ENCODE measurements at places on chromosomes 2 and 18.

DNA sequence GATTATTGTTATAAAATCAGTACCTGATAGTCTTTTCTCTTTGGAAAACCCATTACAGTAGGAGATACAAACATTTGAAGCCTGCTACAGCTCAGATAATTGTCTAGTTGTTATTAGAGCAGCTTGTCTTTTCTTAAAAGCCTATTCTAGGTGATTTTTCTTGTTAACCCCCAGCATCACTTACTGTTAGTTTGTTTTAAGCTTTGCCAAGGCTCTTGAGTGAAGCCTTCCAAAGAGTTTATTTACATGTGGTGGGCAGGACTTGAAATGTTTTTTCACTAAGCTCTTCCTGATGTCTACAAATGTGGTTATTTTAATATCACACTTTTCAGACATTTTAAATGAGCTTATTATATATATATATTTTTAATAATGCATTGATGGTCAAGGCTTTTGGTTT lies 791.3 kb downstream of the PLCL1 start:
- no peak for DNase-seq

- no peak for DNase-seq
Observed at GRCh38 chr2:100535855-100536254, 26.9 kb upstream of the PDCL3 start.

GRCh38 chr18:79634593-79635426 lies 44.8 kb upstream of the CTDP1 start:
- peak; percentile 38 for DNase-seq

DNA sequence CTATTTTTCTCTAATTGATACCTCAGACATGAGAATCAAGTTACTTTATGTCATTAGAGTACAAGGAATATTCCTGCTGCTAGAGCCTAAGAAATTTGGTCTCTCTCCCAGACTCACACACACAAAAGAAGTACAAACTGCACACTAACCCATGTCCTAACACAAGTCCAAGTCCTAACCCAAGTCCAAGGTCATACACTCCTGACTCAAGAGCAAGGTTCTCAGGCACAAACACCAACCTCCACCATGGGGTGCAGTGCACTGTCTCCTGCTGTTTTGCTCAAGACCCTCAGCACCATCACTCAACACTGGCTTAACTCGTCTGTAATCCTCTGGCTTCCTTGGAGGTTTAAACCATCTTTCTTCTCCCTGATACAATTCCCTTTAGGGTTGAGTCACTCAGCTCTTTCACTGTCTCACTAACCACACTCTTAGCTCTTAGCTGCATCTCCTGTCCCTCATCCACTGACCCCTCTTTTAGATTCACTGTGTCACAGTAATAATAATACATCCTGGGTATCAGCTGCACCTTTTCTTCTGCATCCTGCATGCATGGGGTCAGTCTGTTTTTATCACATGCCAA lies 129.8 kb downstream of the BCL2L11 start:
- no peak for DNase-seq

- no peak for DNase-seq
Observed at GRCh38 chr18:78730546-78730945, 249.1 kb upstream of the SALL3 start.

DNA sequence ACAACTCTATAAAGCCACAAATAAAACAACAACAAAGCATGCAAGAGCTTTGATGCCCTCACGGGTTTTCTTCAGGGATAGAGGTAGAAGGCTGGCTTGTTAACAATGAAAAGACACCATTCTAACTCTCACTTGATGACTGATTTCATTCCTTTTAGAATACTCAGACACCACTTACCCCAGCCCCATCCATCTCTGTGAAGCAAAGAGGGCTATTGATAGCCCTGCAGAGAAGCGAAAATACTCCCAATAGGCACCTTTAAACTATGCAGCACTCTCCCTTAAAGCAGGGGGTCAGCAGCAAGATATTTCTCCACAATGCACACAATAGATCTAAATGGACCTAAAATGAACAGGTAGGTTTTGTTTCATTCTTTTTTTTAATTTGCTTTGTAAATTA lies 35.1 kb downstream of the ZNF385B start:
- no peak for DNase-seq

DNA sequence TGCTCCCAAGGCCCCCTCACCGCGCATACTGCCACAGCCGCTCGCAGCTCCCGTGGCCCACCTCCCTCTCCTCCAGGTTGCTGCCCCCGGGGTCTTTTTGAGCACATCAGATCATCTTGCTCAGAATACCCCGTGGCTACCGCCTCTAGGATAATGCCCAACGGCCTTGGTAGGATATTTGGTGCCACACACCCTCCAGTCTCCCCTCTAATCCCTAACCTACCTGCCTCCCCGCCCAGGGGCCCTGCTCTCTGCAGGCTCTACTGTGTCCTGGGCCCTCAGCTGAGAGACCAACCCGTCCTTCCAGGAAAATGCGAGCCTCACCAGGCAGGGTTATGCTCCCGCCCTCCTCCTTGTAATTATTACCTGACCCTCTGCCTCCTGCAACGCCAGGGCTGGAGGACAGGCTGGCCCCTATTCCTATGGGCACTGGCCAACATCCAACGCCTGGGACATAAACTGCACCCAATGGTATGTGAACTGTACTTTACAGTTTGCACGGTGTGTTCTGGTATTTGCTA lies 1.5 kb upstream of the MTCL1 start:
- DNase-seq = no peak

DNA sequence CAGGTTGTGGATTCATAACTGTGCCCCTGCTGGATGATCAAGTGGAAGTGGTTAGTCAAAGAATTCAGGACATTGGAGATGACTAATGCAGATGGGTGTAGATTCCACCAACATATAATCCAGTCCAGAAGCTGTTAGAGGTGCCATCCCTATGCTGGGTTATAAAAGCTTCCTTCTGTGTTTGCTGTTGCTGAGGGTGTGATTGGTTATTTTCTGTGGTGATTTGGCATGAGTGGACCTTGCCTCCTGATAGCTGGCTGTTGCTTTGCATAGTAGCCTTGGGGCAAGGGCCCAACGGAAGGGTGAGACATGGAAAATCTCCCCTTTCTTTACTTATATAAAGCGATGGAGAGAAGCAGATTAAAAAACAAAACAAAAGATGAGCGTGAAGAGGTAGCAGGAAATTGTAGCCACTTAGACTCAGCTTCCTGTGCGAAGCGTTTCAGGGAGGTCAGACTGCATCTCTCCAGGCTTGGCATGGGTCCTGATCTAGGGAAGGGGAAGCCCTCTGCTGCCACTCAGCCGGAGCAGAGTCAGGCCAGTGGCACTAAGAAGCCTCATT lies 190.4 kb downstream of the FMNL2 start:
- no peak for DNase-seq

- no peak for DNase-seq
Observed at GRCh38 chr2:158266111-158266510, 164.4 kb downstream of the UPP2 start.

- DNase-seq = no peak
Observed at GRCh38 chr18:27540111-27540510, 355.0 kb upstream of the CHST9 start.

- DNase-seq = no peak
Observed at GRCh38 chr2:55114082-55114481, 63.8 kb upstream of the RTN4 start.

- no peak for DNase-seq
Observed at GRCh38 chr2:96754317-96754716, 6.4 kb upstream of the CNNM4 start.

- no peak for DNase-seq
Observed at GRCh38 chr2:28648147-28648546, 103.5 kb upstream of the PPP1CB start.

DNA sequence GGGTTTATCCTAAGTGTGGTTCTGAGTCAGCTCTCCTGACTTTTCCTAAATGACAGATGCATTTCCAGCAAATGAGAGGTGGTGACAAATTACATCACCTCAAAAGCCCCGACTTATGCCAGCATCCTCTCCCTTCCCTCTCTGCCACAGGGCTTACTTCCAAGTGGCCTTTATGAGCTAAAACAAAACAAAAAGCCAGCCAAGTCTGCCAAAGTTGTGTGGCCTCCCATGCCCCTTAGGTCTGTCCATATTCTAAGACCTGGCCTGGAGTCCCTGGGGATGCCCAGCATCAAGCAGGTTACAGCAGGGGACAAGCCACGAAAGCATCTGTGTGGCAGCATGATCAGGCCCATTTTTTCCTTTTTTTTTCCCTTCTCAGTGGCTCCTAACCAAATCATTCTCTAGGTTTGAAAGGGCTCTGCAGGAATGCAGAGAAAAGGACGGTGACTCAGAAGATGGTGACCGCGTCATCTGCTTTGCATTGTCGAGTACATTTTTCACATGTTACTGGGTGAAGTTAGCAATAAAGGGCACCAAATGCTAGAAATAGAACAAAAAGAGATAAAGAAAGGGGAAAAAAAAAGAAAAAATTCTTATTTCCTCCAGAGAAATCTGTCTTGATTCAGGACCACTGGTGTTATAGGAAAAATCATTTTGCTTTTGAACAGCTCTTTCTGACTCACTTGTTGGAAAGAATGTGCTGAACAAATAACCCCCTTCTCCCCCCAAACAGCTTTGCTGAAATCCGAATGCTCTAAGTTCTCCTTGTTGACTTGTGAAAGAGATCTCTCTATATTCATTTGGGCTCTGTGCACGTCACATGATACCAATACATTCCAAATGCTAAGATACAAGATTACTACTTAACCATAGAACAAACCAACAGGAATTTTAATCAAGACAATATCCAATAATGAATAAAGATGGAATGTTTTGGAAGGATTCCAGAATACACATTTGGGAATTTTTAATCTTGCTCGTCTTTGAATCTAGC lies 178.7 kb downstream of the EN1 start:
- no peak for DNase-seq

GRCh38 chr2:172083628-172084394 lies 1.5 kb upstream of the DLX1 start:
- no peak for DNase-seq

DNA sequence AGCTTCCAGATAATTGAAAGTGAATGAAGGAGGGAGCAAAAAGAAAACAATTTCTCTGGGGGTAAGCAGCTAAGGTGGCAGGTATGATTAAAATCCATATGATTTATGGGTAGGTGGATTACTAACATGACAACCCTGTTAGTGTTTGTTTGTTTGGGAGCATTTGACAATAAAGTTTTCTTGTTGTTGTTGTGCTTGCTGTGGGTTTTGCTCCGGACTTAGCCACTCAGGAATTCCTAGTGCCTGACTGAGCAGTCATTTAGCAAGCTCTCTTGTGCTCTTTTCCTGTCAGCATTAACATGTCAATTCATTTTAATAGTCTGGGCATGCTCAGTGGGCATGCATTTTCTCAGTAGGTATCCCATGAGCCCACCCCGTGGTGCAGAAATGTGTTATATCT lies 674.8 kb upstream of the ZEB2 start:
- DNase-seq = no peak

DNA sequence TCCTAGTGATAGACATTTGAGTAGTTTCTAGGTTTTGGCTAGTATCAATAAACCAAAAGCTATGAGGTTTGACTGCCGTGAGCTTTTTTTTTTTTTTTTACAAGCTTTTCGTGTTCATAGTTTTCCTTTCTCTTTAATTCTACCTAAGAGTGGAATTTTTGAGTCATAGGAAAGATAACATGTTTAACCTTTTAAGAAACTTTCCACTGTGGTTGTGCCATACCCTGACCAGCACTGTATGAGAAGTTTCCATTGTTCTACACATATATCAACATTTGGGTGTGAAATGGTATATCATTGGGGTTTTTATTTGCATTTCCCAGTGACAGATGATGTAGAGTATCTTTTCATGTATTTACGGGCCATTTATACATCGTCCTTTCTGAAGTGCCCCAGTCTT lies 31.7 kb downstream of the UBE2F start:
- no peak for DNase-seq

DNA sequence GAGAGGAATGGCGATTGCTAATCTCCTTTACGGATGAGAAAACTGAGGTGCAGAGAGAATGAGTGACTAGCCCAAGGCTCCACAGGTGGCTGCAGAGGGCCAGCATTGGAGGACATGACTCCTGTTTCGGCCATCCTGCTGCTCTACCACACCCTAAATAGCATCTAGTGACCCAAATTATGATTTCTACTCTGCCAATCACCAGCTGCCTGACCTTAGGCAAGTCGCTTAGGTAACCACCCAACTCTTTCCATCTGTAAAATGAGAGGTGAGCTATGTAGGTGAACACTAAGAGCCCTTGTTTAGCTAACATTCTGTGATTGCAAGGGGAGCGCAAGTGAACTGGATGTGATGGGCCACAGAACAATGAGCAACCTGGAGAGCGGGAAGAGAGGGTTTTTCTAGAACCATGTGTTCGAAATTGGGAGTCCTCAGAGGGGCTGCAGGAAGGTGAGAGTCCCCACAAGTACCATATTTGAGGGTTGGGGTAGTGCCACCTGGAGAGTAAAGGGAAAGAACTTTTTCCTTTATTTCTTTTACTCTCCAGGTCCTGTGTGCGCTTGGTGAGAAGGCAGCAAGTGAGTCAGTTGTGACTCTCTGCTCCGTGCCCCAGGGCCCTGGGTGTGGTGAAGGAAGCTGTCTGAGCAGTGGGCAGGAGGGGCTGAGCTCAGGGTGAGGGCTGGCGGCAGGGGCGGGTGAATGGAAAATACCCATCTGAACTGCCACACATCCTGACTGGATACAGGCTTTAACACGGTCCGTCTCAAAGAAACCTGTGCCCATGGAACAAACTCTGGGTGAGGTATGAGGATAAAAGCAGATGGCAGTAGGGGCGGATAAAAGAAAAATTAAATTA lies 2.4 kb downstream of the CYP27C1 start:
- no peak for DNase-seq

- no peak for DNase-seq
Observed at GRCh38 chr2:150484006-150484405, 3.5 kb downstream of the RND3 start.

- DNase-seq = peak; percentile 20
Observed at GRCh38 chr18:6413579-6414117, 1.1 kb downstream of the L3MBTL4 start.

GRCh38 chr2:86826951-86827350 lies 34.7 kb downstream of the CD8B start:
- no peak for DNase-seq

- DNase-seq = no peak
Observed at GRCh38 chr18:48597110-48597509, 58.3 kb downstream of the CTIF start.

GRCh38 chr18:13454363-13455150 lies 236.0 kb downstream of the LDLRAD4 start:
- DNase-seq = no peak

GRCh38 chr2:186554850-186555671 lies 34.8 kb upstream of the ITGAV start:
- DNase-seq = no peak

DNA sequence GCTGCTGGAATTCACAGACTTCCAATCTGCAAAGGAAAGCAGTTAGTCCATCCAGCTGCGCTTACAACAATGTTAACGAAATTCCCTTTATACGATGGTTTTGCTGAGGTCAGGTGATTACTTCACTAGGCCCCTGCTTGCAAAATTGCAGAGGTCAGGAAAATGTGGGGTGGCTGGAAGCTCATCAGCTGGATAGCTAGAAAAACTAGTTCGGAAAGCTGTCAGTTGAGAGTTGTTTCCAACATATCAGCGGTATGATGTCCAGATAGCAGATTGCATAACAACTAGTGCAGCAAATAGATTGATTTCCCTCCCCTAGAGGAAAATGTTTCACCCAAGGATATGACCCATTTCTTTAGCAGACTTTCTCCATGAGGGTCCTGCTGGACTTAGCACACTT lies 2021.1 kb upstream of the CELF4 start:
- DNase-seq = no peak

- DNase-seq = no peak
Observed at GRCh38 chr2:233473878-233474277, 92.7 kb downstream of the USP40 start.

- DNase-seq = no peak
Observed at GRCh38 chr2:150963336-150963735, 298.3 kb downstream of the RBM43 start.

Measured in breast epithelium (tissue), 4 donors.